ENCODE measurements at places on chromosomes 6 and 20.
A peak's percentile ranks its signal among the peaks of the same experiment; 100 is the strongest.

GRCh38 chr20:36871640-36872570, 4.0 kb upstream of the TLDC2 start:
- no peaks in the 10 kb centered on the region for H3K36me3 ChIP-seq
- no peaks in the 10 kb centered on the region for H3K27me3 ChIP-seq
- peaks cover 4% of the 10 kb centered on the region for H3K4me1 ChIP-seq
- DNase-seq: no peak

DNA sequence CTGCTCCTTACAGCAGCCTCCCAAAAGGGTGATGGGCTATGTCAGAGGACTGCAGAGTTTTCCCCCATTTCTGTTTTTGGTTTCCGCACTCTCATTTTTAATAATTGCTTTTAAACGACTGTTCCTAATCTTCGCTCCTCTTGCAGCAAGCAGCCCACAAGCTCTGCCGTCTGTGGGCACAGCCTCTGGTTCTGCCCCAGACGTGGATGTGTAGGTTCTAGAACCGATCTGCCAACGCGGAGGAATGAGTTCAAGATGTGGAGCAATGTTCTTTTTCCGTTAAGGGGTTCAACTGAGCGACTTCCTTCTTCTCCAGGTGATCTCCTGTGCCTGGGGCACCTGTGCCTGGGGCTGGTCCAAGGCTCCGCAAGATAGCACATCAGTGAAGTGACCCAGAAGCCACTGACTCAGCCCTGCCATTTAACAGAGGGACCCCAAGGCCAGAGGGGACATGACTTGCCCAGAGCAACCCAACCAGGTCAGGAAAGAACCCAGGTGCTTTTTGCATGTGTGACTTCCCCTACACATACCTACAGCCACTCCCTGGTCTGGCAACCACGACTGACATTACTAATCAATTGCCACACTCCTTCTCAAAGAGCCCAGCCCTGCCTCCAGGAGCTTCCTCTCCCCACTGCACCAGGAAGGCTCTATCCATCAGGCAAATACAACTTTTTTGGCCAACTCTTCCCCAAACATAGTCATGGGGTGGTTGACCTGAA, 22.7 kb downstream of the PMEPA1 start:
- no peak overlapping the region for H3K4me3 ChIP-seq
- no peak for DNase-seq
- H3K36me3 ChIP-seq: no peaks in the 10 kb centered on the region
- no peaks in the 10 kb centered on the region for H3K27me3 ChIP-seq

DNA sequence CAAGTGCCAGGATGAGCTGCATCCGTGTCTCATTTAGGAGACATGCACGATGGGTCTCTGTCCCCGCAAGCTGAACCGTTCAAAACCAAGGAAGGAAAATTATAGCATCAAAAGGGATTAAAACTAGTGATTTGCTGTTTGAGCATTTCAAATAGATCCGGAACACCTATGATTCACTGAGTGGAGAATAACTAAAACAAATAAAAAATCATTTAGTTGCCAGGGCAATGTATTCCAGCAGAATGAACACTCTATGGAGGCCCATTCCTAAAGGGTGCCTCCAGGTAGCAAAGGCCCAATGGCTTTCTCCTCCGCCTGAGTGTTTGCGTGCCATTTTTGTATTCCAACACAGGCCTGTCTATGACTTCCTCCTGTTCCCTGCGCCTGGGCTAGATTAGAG, 354.8 kb downstream of the ZFAND3 start:
- no peak overlapping the region for H3K27ac ChIP-seq
- no peaks in the 10 kb centered on the region for H3K27me3 ChIP-seq
- no peaks in the 10 kb centered on the region for H3K36me3 ChIP-seq
- DNase-seq: no peak
- H3K4me3 ChIP-seq: no peak overlapping the region

- no peaks in the 10 kb centered on the region for H3K4me1 ChIP-seq
- H3K4me3 ChIP-seq: no peak overlapping the region
These were observed 23.2 kb downstream of the ID4 start for GRCh38 chr6:19860235-19860877.

DNA sequence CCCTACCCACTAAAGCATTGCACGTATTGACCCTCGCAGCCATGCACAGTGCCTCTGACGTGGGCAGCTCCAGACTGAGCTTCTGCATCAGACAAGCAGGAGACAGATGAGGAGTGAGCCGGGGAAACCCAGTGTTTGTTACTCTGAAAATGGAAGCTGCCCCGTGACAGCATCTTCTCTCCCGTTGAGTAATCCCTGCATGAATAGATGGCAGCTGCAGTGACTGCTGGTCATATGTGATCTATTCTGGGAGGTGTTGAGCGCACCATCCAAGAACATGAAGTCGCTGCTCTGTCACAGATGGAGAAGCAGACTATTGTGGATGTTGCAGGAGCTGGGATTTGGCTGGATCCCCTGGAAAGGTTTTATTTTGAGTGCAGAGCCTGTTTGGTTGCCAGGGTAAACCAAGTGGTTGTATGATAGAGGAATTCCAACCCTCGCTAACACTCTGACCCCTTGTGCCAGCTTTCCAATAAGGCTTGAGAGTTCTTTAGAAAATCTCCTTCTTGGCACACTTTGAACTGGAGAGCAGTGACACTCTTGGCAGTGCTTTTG, 242.2 kb downstream of the NRN1 start:
- H3K27ac ChIP-seq: no peak overlapping the region
- peaks cover 13% of the 10 kb centered on the region for H3K36me3 ChIP-seq
- peaks cover 1% of the 10 kb centered on the region for H3K4me1 ChIP-seq
- no peak overlapping the region for H3K4me3 ChIP-seq
- DNase-seq: no peak

DNA sequence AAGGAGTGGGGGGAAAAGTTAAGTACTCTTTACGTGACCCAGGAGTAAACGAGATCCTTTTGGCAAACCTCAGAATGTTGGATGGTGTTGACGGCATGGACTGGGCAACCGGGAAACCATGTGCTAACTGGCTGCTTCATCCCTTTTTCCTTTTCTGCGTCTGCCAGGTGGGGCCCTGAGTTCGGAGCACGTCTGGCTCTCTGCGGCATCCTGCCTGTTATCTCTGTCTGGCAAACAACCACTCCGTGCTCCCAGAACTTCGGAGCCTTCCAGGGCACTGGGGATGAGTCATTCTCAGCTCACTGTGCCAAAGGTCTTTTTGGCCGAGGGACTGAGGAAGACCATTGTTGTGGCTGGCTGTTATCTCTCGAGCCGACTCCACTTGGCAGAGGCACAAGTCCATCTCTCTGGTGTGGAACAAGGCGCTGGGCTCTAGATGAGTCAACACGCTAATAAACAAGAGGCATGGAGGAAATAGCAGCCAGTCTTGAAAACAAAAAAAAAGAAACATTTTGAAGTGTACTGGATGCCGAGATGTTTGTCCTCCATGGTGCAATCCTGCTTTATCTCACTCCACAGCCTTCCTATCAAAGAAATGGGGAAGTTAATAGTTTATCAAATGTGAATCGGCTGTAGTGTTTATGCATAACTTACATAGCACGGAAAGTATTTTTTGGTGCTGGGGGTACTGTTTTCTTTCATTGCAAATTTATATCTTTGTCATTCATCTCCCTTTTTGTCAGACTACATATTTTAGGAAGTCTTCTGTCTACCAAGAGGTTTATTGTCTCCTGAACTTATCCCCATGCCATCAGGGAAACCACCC, 64.6 kb upstream of the TXNDC5 start:
- H3K27me3 ChIP-seq: peaks cover 16% of the 10 kb centered on the region
- no peak overlapping the region for H3K4me3 ChIP-seq
- H3K27ac ChIP-seq: no peak overlapping the region

DNA sequence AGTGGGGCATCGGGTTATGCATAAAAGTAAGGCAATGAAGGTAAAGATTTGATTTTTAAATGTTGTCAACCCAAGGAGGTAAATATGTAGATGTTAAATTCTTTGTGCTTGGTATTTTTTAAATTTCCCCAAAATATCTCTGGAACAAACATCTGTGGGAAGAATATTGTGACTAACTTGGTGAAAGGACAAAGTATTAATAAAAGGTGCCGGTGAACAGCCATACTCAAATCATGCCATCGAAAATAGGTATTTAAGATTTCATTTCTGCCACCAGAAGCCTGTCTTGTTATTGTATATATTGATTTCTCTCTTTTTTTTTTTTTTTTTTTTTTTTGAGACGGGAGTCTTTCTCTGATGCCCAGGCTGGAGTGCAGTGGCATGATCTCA, 12.6 kb upstream of the ZBTB2 start:
- peaks cover 18% of the 10 kb centered on the region for H3K36me3 ChIP-seq
- no peak overlapping the region for H3K4me3 ChIP-seq
- H3K27me3 ChIP-seq: no peaks in the 10 kb centered on the region
- H3K27ac ChIP-seq: peak overlapping the region; percentile 60
- peaks cover 25% of the 10 kb centered on the region for H3K4me1 ChIP-seq
- DNase-seq: no peak

GRCh38 chr6:156949376-156949775, 172.2 kb downstream of the ARID1B start:
- H3K4me1 ChIP-seq: peaks cover 23% of the 10 kb centered on the region
- no peaks in the 10 kb centered on the region for H3K36me3 ChIP-seq
- no peak overlapping the region for H3K27ac ChIP-seq
- H3K4me3 ChIP-seq: no peak overlapping the region
- DNase-seq: no peak

DNA sequence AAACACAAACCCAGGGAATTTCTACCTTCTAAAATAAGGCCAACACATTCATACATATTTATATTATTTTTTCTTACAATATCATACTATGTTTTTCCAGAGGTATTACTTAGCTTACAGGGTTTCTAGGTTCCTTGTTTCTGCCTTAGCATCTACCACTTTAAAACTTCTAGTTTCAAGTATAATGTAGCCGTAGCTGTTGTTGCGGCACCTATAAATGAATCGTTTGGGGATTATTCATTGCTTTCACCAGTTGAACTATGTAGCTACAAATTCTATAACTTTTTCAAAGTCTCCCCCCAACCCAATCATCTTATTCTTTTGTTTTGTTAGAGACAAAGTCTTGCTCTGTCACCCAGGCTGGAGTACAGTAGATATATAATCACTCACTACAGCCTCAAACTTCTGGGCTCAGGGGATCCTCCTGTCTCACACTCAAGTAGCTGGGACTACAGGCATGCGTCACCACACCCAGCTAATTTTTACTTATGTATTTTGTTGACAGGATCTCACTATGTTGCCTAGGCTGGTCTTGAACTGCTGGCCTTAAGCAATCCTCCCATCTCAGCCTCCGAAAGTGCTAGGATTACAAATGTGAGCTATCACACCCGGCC, 43.9 kb downstream of the TNFAIP3 start:
- H3K27me3 ChIP-seq: no peaks in the 10 kb centered on the region
- no peak overlapping the region for H3K27ac ChIP-seq
- H3K4me3 ChIP-seq: no peak overlapping the region
- no peak for DNase-seq
- peaks cover 6% of the 10 kb centered on the region for H3K36me3 ChIP-seq

DNA sequence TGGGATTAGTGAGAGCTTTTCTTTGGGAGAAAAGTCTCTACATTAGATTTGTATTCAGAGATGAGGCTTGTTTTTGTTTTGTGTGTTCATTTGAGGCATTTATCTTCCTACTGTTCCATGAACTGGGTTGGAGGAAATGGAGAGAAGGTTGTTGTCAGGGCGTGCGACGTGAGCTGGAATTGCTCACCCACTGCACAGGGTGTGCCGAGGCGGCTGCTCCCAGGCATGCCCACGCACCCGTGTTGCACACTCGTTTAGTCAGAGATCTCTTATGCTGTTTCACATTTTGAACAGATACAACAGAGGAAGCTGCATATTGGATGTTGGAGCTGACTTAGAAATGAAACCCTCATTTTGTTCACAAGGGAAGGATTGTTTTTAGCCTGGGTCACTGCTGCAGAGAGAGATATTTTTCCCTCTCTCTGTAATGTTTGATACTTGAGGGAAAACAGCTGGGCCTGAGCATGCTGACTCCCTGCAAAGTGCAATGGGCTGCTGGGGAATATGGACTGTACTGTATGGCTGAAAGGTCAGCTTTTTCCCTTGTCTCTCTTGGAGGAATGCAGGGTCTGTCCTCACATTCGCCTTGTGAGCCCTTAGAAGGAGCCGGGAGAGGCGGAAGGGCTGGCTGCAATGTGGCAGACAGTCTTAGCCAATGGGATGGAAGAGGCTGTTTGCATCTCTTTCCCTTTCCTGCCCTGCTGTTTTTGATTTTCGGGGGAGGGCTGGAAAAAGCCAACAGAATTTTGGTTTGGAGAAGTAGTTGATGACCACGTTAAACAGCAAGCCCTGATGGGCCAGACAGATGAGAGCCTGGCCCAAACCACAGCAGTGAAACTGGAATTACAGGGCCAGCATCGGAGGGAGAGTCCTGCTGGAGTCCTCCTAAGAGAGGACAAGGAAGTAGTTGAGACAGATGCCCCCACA, 170.8 kb downstream of the SASH1 start:
- no peak overlapping the region for H3K4me3 ChIP-seq
- DNase-seq: no peak
- H3K27ac ChIP-seq: no peak overlapping the region
- H3K27me3 ChIP-seq: peaks cover 21% of the 10 kb centered on the region
- no peaks in the 10 kb centered on the region for H3K4me1 ChIP-seq

- peaks cover 8% of the 10 kb centered on the region for H3K36me3 ChIP-seq
- H3K4me3 ChIP-seq: peak overlapping the region; percentile 74
- peak overlapping the region; percentile 79 for H3K27ac ChIP-seq
- peaks cover 23% of the 10 kb centered on the region for H3K4me1 ChIP-seq
- no peaks in the 10 kb centered on the region for H3K27me3 ChIP-seq
These were observed 5.6 kb upstream of the VNN2 start for GRCh38 chr6:132763269-132763668.

Measured in activated naive CD8-positive, alpha-beta T cell treated with anti-CD3 and anti-CD28 coated beads, Interleukin-2, amount 10 ng/mL, durations not matched to agents 7 days and 5 days (primary cell).